ENCODE measurements at places on chromosomes 1 and 21.

DNA sequence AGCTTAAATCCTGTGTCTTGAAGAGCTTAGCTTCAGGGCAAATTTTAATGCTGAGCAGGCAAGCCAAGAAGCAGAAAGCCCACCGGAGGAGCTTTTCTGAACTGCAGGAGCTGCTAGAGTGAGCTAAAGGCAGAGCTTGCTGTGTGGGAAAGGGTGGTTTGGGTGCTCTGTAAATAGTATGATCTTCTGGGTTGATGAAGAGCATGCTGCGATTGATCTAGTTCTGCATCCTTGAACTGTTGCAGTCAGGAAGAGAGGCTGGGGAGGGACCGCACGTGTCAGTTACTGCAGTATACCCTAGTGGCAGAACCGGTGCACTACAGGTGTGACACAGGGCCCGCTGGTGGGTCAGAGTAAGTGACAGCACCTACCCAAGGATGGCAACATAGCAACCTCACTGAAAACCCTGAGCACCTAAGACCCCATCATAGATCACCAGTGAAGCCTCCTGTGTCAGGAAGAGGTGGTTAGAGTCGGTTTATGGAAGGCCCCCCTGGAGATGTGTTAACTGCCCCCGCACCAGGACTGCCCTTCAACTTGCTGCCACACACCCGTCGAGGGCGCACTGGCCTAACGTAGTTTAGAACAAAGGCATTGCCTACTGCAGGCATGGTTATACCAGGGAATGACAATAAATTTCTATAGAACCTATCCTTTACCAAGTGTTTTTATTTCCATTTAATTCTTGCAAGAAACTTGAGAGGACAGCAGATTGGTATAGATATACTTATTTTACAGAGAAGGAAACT is 146.0 kb upstream of the KIAA0040 start:
- DNase-seq = no peak

GRCh38 chr1:153633161-153633753 is 609 bp upstream of the CHTOP start:
- no peak for DNase-seq

DNA sequence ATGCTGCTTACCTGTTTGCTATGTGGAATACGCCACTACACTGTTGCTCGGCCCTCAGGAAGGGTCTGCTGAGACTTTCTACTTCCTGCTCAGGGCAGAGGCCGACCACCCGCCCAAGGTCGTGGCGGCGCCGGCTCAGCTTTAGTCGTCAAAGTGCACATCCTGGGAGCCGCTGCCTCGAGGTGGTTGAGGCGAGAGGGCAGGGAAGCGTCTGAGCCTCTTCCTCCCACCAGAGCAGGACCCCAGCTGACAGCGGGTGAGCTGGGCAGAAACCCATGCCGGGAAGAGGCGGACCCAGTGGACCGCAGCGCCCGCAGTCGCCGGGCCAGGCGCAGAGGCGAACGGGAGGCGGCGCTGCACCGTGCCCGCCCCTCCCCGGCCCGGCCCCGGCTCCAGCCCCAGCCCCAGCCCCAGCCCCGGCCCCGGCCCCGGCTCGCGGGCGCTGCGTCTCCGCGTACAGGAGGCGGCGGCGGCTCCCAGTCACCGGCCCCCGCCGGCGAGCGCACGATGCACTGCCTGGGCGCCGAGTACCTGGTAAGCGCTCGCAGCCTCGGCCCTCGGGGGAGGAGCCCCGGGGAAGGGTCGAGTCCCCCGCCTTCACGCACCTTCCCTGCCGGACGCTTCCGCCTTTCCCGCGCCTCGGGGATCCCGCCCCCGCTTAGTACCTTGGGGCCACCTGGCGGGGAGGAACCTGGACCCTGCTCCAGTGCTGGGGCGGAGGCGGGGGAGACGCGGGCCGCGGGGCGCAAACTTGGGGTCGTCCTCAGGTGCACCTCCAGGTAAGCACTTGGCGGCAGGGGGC is at the start of gene SLC44A3:
SLC44A3 (plus strand) TSS at position 413 of the 802 bp plus-strand sequence; CDS start at position 508, 95 bp downstream.
- DNase-seq = peak; percentile 51

DNA sequence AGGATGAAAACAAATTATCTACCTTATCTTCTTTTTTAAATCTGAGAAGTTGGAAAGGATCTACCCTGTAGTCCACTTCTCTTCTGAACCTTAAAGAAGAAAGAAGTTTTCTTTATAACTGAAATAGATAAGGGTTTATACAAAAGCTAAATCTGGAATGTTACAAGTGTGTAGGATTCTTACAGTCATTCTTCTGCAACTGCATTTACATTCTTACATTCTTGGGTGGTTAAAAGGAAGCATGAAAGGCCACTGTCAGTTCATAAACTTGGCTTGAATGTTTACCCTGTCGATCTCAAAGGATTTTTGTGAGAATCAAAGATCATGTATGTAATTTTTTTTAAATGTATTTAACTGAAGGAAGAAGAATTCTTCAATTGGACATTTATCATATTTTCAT is 142.1 kb upstream of the BRINP3 start:
- DNase-seq = no peak

DNA sequence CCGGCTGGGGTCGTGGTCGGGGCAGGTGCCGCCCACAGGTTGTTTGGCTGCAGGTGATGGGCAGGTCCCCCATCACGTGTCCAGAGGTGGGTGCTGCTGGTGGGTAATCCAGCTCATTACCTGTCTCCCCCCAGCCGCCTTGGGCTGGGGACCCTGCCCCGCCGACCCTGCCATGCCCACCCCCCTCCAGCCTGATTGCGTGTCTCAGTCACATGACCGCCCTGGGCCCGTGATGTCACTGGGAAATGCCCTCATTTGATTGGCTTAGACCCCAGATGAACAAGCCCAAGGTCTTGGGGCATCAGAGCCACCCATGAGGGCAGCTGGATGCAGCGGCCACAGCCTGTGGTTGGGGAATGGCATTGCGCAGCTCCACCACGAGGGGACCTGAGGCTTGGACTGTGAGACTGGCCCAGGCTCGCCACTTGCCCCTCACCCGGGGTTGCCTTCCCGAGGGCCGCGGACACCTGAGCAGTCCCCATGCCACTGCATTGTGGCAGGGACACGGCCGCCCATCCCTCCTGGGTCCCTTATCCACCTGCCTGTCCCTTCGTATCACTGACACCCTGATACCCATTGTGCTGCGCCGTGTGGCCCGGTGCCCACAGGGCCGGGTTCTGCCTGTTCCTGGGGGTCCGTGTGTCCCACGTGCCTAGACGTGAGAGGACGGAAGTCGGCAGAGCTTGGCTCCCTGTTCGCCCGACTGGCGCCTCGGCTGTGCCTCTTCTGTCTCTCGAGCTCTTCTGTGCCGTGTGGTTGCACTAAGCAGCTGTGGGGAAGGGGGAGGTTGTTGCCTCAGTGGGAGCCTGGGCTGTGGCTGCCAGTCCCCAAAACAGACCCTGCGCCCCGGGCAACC is 68.0 kb downstream of the FAAP20 start:
- no peak for DNase-seq
